ENCODE measurements at places on chromosomes 7 and 10.

DNA sequence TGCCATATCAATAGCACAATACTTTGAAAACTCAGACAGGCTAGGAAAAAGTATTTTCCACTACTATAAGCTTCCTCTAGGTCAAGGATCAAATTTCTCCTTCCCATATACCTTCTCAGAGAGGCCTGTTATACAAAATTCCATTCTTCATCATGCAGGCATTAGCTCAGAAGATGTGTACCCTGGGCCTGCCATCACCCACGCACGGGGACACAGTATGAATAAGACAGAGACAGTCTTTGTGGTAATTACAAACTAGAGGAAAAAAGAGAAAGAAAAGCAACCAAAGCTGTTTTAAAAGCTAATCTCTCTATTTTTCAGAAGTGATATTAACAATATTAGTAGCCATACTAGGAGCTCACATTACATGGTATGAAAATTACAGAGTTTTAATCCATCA lies 236.8 kb upstream of the AOAH start:
- DNase-seq = no peak

DNA sequence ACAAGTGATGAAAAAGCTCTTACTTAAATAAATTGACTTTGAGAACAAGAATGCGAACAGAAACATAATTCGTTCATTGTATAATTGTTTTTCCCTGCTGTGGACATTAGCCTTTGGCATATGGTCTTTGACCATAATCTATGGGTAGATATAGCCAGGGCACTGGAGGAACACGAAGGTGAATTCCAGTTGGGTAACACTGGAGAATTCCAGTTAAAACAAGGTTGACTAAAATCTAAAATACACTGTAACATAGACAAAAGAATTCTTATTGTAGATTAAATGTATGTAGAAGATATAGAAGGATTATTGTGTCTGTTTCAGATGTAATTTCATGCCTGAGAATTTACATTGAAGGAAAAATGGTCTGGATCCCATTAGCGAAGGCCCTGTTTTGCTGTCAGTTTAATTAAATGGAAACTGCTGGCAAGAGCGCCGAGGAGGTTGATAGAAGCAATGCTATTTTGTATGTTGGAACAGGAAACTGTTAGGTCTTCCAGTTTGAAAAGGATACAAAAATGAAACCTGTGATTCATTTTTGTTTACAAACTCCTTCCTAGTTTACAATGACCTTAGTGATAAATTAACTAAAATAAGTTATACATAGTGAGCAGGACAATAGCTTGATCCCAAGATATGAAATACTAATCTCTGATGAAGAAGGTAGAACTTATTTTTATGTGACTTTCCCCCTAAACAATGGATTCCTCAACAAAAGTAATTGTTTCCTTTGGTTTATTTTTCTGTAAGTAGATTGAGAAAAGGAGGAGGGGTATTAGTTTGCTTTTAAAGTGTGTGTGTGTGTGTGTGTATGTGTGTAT lies 68.9 kb downstream of the ARID5B start:
- no peak for DNase-seq

DNA sequence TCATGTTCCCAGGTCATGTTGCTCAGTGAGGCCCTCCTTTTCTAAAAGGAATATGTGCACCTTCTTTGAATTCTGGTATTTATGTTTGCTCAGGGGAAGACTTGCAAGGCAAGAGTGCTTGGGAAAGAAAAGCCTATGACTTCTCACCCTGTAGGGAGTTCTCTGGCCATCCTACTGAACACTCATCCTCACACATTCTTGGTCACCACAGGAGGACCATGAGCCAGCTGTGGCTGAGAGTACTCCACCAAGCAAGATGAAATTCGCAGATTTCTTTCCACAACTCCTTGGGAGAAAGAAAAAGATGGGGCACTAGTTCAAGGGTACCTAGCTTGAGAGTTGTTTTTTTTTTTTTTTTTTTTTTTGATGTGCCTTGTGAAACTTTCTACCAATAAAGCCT lies 179.6 kb downstream of the FZD1 start:
- no peak for DNase-seq

DNA sequence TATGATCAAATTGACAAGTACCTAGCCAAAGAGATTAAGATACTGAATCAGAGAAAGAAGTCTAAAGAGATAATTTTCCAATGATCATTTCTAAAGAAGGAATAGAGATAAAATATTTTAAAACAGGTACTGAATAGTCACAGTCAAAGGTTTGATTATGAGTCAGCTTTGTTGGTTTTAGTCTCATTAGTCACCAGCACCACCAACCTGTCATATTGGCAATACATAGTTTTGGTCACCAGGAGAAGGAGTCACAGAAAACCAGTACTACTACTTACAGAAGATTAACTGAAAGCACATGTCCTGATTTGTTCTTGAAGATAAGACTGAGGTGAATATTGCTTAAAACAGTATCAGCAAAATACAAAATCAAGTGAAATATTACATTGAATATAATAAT lies 34.6 kb downstream of the ZEB1 start:
- DNase-seq = no peak

GRCh38 chr7:80386686-80387085 lies 125.2 kb downstream of the GNAT3 start:
- no peak for DNase-seq

GRCh38 chr10:126842836-126843235 lies 62.4 kb upstream of the DOCK1 start:
- no peak for DNase-seq

GRCh38 chr7:155935726-155936125 lies 123.5 kb upstream of the SHH start:
- no peak for DNase-seq

- DNase-seq = no peak
Observed at GRCh38 chr10:96338279-96338925, 20.4 kb downstream of the OPALIN start.

GRCh38 chr10:62166331-62167131 lies 102.1 kb downstream of the RTKN2 start:
- DNase-seq = no peak

- DNase-seq = no peak
Observed at GRCh38 chr7:15780271-15780670, 93.8 kb upstream of the MEOX2 start.

DNA sequence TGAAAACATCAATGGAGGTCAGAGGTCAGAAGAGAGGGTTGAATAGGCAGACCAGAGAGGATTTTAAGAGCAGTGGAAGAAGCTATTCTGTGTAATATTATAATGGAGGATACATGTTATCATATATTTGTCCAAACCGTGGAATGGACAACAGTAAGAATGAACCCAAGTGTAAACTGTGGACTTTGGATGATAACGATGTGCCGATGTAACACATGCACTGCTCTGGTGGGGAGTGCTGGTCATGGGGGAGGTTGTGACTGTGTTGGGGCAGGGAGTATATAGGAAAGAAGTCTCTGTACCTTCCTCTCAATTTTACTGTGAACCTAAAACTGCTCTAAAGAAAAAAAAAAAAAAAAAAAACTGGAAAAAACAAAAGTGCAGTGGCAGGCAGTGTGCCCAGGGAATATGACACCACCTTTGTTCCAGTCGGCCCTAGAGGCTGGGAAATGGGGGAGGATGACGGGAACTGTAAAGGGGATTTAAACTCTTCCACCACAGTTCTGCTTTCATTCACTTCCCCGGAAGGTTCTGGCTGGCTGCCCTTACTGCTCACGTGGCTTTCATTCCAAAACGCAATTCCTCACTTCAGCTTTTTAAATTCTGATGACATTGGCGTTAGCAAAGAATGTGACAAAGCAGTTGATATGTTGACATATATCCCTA lies 113.7 kb upstream of the ANKRD1 start:
- DNase-seq = no peak

GRCh38 chr7:20681258-20681882 lies 65.9 kb downstream of the ABCB5 start:
- no peak for DNase-seq

GRCh38 chr7:98051118-98051744 lies 55.4 kb upstream of the LMTK2 start:
- peak; percentile 21 for DNase-seq

GRCh38 chr10:14163377-14164086 lies 167.2 kb downstream of the FRMD4A start:
- DNase-seq = no peak

Measured in activated T-helper 1 cell treated with anti-CD3 and anti-CD28 coated beads, Interleukin-2, amount 50 U/mL, for 16 hours (primary cell).